ENCODE measurements at places on chromosomes 4 and X.

GRCh38 chr4:83658806-83659205, 122.9 kb downstream of the GPAT3 start:
- DNase-seq, result no peak

GRCh38 chr4:139951021-139951420, 203.0 kb downstream of the MAML3 start:
- no peak for DNase-seq

GRCh38 chrX:13090339-13091110, 46.1 kb upstream of the FAM9C start:
- DNase-seq, result no peak

DNA sequence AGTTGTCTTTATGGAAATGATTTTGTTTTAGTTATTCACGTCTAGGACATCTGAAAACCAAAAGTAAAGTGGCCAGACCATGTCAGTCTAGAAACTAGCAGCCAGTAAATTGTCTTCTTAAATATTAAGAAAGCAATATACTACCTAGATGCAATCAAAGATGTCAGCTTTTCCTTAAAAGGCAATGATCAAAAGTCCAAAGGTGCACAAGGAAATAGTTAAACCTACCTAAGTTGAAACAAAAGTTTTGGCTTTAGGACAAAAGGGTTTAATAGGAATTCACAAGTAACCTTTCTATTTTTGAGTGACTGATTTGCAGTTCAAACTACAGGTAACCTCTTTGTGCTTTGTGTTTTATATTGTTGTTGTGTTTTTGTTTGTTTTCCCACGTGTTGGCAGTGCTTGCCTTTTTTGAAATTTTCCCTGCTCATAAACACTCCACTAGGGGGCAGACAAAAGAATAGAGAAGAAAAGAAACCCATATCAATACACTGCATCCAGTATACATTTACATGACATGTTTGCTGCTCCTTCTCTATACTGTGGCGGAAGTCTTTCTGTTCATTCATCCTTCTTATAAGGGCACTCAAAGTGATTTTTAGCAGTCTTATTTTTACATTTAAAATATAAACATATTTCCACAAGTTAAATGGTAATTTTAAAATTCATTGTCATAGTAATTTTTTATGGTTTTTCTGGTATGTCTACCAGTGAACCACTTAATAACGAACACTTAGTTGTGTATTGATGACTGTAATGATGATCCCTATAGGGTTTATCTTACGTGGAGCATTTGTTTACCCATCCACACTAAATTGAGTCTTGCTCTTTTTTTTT, 62.7 kb downstream of the GAB1 start:
- DNase-seq, result no peak

- DNase-seq, result no peak
These were observed 22.9 kb upstream of the TADA2B start for GRCh38 chr4:7020290-7020689.

- DNase-seq, result no peak
These were observed 19.0 kb downstream of the GAB1 start for GRCh38 chr4:143355540-143356217.

DNA sequence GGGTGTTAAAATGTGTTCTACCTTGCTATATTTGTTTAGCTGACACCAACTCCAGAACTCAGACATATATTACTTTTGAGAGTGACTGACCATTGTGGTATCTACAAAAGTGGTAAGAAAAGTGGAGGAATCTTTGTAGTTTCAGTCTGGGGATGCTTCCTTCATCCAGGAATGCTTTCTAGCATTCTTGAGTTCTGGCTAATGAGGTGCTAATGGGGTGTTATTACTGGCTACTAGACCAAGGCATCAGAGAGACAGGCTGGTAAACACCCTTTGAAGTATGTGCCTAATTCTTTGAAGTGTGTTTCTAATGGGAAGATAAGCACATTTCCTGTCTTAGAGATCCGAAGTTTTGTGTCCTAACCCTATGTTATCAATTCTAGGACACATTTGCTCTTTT, 310.4 kb downstream of the SPRY1 start:
- DNase-seq, result no peak

DNA sequence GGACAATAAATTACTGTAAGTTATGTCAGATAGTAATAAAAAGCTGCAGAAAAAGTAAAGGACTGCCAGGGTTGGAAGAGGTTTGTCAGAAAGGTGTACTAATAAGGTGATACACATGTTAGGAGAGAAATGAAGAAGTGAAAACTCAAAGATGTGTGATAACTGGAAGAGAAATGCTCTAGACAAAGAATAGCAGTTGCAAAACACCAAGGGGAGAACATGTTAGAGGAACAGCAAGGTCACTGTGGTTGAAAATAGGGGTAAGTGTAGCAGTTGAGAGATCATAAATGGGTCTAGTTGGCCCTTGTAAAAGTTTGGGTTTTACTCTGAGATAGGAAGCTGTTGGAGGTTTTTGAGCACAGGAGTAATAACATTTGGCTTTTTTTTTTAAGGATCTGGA, 46.9 kb downstream of the HSPA4L start:
- no peak for DNase-seq

GRCh38 chr4:150720973-150721518, 139.1 kb downstream of the MAB21L2 start:
- no peak for DNase-seq

GRCh38 chr4:182553653-182554052, 310.5 kb downstream of the TENM3 start:
- DNase-seq, result no peak

DNA sequence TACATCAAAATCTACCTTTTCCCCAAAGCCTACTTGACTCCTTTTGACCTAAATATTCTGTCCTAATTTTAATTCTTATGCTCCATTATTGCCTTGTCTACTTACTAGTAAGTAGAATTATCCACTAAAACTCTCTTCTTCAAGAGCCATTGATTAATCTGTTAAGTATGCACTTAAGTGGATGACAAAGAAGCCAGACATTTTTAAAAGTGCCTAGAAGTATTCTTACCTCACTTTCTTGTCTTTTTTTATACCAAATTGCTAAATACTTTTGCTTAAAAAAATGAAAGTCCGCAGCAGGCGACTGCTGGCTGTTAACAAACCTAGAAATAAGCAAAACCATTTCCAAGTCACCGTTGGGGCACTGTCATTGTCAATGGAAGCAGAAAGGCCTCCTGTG, 20.1 kb upstream of the FRMPD4 start:
- DNase-seq, result no peak

DNA sequence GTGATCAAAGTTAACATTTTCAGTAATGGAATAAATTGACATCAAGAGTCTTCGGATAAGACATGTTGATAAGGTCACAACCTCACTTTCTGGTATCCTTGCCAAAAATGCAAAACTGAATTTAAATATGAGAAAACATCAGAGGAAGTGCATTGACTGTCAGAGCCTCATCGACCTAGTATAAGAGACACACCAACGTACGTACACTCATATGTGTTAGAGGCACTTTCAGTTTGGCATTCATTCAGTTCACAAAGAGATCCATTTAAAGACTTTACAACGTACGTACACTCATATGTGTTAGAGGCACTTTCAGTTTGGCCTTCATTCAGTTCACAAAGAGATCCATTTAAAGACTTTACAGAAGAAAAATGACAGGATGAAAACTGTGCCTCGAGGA, 280.3 kb downstream of the INPP4B start:
- DNase-seq, result no peak

DNA sequence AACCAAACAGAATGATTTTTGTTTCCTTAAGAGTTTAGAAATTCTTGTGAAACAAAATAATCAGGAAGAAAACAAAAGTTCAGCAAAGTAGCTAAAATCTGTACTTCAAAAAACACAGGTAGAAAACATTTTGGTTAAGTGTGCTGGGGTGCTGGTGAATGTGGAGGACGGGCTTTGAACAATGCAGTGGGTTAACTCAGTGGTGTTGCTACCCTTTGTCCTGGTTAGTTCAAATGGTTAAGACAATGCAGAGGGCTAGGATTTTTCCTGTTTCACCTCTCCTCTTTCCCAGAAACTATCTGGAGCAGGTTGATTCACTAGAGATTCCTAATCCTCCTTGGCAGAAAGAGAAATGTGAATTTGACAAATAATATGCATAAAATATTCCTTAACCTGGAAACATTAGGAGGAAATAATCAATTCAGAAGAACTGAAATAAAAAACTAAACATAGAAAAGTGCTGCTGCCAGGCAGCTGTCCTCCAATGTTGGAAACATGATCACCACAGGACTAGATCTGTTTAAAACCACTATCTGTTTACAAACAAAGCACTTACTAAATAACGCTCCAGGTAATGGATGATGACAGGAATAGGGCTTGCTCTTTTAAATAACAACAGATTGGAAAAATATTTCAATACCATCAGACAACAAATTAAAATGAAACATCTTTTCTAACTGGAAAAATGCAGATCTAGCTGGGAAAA, 148.9 kb downstream of the MAML3 start:
- no peak for DNase-seq

- DNase-seq, result no peak
These were observed 10.2 kb downstream of the RGS12 start for GRCh38 chr4:3302786-3303564.

Data from hippocampal formation (tissue), 2 donors.